ENCODE measurements at places on chromosomes 5 and 9. TPM values are rescaled to one million over a fixed set of nuclear protein-coding genes. Genes with fewer than 3 reads are reported as not detected.

DNA sequence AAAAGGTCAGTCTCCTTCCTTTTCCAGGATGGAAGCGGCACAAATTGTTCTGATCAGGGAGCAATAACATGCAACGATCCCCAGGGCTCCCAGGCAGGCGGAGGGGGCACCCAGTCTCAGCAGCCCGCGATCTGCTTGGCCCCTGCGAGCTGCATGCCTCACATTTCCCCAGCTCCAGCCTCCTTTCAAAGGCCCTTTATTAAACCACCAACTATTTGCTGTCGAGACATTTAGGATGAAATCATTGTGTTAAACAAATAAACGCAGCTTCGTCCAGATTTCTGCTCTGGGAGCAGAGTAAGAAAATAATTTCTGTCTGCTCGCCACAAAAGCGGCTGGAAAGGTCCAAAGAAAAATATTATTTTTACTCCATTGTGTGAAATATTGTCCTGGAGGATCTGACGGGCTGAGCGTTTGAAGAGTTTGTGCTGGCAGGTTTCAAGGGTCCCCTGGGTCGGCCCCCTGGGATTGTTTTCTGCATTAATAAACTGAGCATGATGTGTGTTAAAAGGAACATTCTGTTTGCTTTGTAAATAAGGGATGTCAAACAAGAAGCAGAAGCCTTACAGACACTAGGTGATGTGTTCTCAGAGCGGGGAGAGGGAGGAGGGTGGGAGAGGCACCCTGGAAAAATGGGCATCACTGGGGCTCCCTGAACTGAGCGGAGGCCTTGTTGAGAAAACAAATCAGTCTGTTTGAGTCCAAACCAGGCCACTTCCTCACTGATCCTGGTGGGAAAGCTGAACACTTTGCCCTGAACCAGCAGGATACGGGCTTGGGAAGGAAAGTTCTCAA is 110.1 kb downstream of the FOXD1 start:
- no peak for DNase-seq

DNA sequence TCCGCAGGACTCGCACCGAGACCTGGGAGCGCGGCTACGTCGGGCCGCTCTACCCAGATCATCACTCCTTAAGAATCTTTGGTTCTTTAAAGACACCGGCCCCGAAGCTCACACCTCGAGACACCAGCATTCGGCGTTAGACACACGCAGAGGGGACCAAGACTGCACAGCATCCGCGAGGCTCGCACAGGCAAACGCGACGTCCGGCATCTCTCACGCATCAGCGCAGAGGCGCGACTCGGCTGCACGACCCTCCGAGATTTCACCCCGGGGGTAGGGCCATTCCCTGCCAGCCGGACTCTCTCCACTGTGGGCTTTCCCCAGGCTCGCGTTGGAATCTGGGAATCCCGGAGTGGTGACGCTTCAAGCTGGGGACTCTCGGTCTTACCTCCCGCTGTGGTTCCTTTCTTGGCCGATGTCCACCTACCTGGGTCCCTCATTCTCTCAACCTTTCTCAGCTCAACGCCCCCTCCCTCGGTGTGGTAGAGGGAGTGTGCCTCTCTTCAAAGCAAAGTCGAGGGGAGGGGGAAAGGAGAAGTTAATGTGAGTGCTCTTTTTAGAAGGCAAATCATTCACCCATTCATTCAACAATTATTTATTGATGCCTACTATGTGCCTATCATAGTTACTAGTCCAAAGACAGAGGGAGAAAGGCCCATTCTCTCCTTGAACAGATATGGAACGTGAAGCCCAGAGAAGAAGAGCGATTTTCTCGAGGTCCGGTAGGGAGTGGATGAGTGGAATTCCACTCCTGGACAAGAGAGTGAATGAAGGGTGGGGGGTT is 1.3 kb upstream of the HAND1 start:
- no peak for DNase-seq

DNA sequence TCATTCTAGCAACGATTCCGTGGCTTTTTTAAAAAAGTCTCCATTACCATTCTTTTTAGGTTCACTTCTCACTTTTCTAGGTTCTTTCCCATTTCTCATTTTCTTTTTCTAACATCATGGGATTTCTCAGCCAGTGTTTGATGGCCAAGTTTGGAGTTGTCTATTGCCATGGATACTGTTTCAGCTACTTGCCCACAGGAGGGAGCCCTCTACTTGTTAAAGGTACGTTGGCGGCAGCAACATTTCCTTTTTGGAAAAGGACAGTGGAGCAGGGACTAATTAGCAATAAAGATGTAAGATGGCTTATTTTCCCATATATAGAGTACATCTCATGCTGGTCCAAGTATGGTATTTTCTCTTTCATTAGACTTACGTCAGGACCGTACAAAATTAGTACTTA is 2257.5 kb upstream of the C9orf72 start:
- DNase-seq, result no peak

DNA sequence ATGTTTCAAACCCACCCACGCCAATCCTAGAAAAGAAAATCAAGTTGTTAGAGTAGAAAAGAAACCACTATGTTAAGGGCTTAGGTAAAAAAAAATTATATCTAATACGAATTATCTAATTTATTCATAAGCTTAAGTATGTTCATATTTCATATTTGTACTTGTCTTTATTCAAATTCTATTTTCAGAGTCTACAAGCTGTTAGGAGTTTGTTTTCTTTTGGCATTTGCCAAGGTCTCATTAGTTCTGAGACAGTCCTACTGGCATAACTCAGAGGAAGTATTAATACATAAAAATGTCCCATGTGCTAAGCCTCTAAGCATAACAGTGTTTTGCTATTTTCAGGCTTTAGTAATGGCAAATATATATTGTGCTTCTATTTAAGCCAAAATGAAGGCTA is 57.6 kb downstream of the STARD4 start:
- no peak for DNase-seq

DNA sequence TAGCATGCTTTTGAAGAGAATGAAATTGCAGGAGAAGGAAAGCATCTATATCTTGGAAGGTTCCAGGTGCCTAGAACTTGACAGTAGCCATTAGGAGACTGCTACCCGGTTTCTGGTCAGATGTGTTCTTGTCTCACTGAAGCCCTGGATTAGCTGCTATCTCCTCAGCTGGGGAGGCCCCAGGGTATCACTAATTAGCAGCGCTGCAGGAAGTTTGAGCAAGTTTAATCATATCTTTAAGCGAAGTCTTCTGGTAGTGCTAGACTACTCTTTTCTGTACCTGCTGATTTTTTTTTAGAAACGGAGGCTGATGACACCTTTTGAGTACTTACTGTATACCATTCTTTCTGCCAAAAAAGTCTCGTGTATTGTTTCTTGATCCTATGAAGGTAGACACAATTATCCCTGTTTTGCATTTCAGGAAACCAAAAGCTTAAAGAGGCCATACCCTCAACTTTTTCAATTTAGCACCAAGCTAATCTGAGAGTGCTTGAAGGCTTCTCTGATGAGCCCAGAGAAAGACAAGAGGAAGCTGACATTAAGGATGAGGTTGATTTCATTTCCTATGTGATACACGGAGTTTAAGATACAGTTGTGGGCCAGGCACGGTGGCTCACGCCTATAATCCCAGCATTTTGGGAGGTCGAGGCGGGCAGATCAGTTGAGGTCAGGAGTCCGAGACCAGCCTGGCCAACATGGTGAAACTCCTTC is 201.3 kb downstream of the ARHGAP26 start:
- DNase-seq, result no peak

DNA sequence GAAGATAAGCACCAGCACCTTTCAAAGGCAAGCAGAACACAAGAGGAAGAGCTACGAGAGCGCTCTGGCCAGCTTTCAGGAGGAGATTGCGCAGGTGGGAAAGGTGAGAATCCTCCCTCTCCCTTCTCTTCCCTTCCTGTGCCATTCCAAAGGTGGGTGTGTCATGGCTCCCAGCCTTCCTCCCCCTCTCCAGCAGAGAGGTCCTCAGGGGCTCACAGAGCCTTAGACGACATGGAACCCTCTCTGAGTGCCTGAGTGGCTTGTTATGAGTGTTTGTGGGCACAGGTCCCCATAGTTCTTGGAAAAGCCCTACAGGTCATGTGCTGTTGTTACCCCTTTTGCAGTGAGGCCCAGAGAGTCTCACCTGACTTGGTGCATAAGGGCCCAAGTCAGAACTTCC is 5.8 kb downstream of the CCDC180 start:
- no peak for DNase-seq

- no peak for DNase-seq
These were observed 422.6 kb downstream of the MAN2A1 start for GRCh38 chr5:110112348-110112747.

Gene PHF24
- not detected for total RNA-seq

GRCh38 chr5:131671994-131672655 is 37.1 kb upstream of the RAPGEF6 start:
- no peak for DNase-seq

DNA sequence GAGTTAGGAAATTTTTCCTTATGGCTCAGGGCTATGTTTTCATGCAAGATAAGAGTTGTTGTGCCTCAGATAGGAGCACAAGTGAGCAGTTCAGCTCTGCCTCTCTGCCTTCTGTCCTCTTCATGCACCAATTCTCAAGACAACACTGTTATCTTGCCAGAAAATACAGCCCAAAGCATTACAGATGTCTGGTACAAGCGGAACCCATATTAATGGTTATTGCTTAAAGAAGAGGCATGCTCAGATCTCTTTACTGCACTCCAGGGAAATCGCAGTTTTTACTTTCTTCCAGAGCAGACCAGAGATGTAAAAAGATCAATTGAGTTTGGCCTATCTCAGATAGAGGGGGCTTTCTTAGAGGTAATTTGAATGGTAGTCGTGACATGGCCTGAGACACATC is 361.6 kb upstream of the WWC1 start:
- DNase-seq, result no peak

Gene PCDHB14
- 1.0 TPM for total RNA-seq

GRCh38 chr9:111533099-111533790 is 8.3 kb downstream of the ZNF483 start:
- no peak for DNase-seq

- no peak for DNase-seq
These were observed 353.1 kb downstream of the TLE4 start for GRCh38 chr9:79924836-79925235.

DNA sequence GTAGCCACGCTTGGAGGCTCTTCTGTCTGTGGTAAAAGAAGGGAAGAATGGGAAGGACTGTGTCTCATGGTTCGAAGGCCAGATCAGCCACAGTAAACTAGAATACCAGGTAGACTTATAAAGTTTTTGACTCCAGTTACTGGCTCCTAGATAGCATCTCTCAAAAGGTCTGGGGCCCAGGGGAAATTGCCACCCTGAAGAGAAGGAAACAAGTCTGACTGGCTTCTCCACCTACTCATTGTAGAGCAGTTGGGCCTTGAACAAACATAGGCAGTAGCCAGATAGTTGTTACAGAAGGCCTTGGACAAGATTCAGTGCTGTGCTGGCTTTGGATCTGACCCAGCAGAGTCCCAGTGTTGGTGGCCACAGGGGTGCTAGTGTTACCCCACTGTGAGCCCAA is 890.4 kb downstream of the EFNA5 start:
- DNase-seq, result no peak

GRCh38 chr5:31270396-31270795 is 76.9 kb downstream of the CDH6 start:
- DNase-seq, result peak; percentile 1

DNA sequence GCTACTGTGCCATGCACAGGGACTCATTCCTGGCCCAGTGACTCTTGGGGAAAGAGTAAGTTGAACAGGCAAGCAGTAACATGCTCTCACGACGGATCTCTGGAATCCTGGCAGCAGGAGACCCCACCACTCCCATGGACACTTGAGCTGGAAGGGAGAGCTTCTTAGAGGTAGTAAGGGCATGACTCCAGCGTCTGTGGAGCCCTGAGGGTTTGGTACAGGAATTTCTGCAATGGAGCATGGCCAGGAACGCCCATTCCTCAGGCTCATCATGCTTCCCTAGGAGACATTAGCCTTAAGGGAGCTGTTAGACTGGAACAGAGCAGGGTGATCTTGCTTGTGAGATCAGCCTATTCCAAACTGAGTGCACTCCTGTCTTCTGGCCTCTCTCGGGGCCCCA is 212.9 kb downstream of the MAT2B start:
- DNase-seq, result no peak

Gene SHC3
- total RNA-seq, result 0.05 TPM

GRCh38 chr5:73312146-73312871 is 136.3 kb downstream of the FOXD1 start:
- DNase-seq, result peak; percentile 65

DNA sequence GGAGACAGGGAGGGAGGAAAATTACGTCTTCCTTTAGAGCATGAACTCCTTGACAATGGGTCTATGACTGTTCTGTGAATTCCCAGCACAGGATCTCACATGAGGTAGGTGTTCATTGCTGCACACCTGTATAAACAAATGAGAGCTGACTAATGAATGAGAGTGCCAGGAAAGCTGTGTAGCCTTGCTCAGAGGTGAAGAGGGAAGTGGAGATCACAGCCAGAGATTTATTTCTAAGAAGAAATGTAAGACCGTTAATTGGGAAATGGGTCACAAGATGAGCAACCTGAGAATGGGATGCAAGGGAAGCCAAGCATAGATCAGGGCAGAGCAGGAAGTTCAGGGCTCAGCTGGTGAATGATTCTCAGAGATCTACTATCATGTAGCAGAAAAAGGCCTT is 295.1 kb downstream of the CDK5RAP2 start:
- no peak for DNase-seq

Gene CDH10
- total RNA-seq, result not detected

- DNase-seq, result no peak
These were observed 145.4 kb downstream of the KCTD16 start for GRCh38 chr5:144315994-144316634.

Gene FRRS1L
- total RNA-seq, result under 0.01 TPM

Gene MSX2
- 0.17 TPM for total RNA-seq

Gene PCDHB4
- total RNA-seq, result 0.17 TPM

Gene ST6GALNAC4
- 98.0 TPM for total RNA-seq

DNA sequence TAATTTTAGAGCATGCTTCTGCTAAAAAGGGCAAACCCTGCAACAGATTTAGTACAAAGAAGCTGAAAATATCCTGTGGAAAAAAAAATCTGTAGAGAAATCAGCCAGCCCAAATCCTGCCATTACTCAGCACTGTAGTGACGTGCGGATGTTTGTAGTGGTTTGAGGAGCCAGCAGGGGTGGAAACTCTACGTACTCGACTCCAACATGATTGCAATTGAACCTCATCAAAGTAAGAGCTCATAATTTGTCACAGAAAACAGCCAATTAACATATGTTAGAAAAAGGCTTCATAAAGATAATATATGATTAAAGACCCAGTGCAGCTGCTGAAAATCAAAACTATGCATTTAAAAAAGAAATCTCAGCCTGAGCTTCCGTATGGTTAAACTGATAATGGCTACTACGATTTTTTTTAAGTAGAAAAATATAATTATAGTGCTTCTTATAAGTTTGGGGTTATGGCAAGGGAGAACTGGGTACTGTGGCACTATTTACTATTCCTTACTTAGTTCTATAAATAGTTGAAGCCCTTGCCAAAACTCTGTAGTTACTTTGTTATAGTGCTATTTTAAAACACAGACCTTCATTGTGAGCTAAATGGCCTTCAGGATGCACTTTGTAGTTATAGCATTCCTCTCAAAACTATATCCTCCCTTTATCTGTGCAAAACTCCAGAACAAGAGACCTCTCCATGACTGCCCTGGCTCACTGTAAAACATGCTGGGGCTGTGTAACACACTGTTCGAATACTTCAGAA is 49.4 kb downstream of the MEF2C start:
- DNase-seq, result peak; percentile 90

- DNase-seq, result no peak
These were observed 19.1 kb downstream of the IQGAP2 start for GRCh38 chr5:76422227-76422626.

Gene DBH
- not detected for total RNA-seq

- DNase-seq, result no peak
These were observed 15.0 kb downstream of the HMHB1 start for GRCh38 chr5:143826951-143827444.

GRCh38 chr5:151480384-151481293 is 33.2 kb downstream of the SLC36A1 start:
- DNase-seq, result peak; percentile 4

- peak; percentile 30 for DNase-seq
These were observed 647.2 kb downstream of the PDE4D start for GRCh38 chr5:59246145-59246869.

All from dermis blood vessel endothelial cell (primary cell).